ENCODE measurements at places on chromosomes 7 and 10. TPM values are rescaled to one million over a fixed set of nuclear protein-coding genes. Genes with fewer than 3 reads are reported as not detected.

The PIP4K2A gene
- total RNA-seq = 28.1 TPM

The ZC3HAV1 gene
- total RNA-seq = 52.6 TPM

GRCh38 chr7:46385662-46386309 is 464.7 kb upstream of the IGFBP3 start:
- peak; percentile 80 for DNase-seq

DNA sequence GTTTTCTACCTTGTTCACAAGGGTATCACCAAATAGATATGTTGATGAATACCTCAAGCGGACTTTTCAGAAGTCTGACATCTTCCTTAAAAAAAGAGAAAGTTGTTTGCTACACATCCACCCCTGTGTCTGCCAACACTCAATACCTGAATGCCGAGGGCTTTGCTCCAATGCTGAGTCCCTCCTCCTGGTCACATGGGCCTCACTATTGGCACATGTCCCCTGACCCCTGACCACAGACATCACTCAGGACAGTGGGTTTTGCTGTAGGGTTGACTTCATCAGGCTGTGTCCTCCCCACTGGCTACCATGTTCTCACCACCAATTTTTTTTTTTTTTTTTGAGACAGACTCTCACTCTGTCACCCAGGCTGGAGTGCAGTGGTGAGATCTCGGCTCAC is 76.4 kb downstream of the OSBPL3 start:
- no peak for DNase-seq

GRCh38 chr7:111393011-111393754 is 169.1 kb downstream of the IMMP2L start:
- DNase-seq = peak; percentile 11

DNA sequence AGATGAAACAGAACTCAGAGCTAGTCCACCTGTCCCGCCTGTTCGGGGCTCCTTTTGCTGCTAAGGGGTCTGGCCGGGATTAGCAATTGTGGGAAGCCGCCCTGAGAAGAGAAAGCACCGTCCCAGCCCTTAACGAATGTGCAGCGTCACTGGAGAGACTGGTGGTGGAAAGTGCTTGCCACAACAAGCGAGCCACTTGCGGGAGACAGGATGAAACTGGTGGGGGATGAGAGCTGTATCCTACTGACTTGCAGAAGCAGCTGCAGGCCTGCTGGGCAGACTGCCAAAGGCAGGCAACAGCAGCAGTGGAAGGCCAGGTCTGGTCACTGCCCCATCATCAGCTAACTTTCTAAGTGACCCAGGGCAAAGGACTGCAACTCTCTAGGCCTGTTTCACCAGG is 95.4 kb downstream of the FAM53B start:
- DNase-seq = no peak

The C10orf105 gene
- not detected for total RNA-seq

The PPP1R3C gene
- total RNA-seq = 0.74 TPM

GRCh38 chr7:41592794-41593193 is 110.1 kb downstream of the INHBA start:
- no peak for DNase-seq

GRCh38 chr7:131370523-131370968 is 42.9 kb downstream of the MKLN1 start:
- peak; percentile 75 for DNase-seq

The LYZL2 gene
- not detected for total RNA-seq

- no peak for DNase-seq
Observed at GRCh38 chr10:13939391-13939790, 352.6 kb downstream of the PRPF18 start.

DNA sequence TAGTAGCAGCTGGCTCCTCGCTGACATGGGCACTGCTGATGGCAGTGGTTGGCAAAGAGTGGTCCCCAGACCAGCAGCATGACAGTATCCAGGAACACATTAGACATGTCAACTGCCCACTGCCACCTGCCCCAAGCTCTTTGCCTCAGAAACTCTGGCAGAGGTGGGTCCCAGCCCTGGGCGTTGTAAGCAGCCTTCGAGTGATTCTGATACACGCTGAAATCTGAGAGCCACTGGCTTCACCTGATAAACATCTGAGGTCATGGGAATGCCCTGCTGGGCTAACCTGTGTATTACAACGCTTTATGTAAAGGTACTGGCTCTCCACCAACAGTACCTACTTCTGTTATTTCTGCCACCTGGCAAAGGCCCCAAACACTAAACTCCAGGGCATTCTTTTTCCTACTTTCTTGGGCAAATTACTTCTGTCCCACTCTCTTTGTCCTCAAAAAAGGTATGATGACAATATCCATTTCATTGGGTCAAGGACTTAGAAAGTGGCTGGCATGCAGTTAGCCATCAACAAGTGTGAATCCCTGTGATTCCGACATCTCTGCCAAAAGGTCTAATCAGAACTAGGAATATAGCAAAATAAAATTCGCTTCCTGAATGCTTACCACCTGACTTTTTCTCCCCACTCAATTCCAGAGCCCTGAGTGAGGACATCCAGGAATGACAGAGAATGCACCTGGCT is 9.2 kb downstream of the SGMS1 start:
- DNase-seq = no peak

The KIAA1549 gene
- 1.8 TPM for total RNA-seq

DNA sequence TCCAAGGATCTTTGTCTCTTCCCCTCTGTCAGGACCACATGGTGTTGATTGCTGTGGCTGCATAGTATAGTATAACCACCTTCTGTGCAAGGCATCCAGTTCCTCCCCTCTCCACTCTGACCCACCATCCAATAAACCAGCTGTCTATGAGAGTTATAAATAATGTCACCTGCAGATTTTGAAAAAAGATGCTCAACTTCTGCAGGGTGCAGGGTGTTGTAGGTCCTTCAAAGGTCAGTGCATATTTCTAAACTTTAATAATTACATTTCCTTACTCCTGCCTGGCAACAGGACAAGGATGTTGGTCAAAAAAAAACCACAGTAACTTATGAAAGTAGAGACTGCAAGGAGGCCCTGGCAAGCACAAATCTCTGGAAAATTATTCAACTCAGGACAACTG is 166.2 kb downstream of the PKD1L1 start:
- DNase-seq = no peak

- DNase-seq = no peak
Observed at GRCh38 chr10:104892879-104893617, 252.0 kb downstream of the SORCS3 start.
